ENCODE measurements at places on chromosomes 13 and 19. TPM values are rescaled to one million over a fixed set of nuclear protein-coding genes. Genes with fewer than 3 reads are reported as not detected.

DNA sequence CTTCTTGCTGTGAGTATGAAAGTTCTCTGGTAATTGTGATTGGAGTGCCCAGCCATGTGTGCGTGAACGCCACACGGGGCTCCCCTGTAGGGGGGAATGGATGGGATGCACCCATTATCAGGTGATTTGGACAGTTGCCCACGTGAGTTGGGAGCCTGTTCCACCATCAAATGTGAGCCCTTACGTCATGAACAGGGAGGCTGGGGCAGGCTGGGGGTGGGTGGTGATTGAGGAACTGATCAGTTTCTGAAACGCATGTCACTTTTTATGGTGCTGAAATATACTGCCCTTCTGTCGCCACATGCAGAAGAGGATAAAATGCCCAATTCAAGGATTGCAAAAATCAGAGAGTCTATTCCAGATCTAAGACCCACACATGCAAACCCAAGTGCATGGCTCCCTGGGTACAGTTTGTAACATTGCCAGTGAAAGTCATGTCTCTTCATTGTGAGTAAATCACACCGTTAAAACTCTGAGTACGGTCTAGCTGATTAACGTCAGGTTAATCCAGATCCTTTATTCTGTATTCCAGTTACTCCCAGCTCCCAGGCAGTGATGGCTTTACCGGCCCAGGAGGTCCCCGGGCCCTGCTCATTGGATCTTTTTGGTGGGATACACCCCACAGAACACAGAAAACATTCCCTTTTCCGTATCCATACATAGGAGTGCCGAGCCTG lies 90.2 kb downstream of the RAB20 start:
- no peak for DNase-seq

GRCh38 chr19:4362101-4362828 lies 18.9 kb downstream of the MPND start:
- DNase-seq, result no peak

DNA sequence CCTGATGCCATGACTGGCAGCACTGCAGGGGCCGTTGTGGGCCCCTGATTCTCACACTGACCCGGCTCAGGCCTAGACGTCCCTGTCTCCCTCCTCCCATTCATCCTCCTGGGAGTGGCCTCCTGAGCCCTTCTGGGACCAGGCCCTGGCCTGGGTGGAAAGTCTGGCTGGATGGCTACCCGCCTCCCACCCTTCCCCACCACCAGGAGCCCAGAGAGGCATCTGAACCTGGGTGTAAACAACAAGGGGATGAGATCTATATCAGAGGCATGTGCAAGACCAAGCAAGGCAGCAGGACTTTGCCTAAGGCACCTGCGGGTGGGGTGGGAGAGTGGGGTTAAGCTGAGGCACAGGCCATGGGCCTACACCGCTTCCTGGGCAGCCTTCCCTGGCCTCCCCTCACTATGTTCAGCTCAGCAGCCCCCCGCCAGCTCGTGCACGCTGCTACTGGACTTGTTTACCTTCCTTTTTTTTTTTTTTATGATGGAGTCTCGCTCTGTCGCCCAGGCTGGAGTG lies 22.0 kb upstream of the ASPDH start:
- DNase-seq, result no peak

DNA sequence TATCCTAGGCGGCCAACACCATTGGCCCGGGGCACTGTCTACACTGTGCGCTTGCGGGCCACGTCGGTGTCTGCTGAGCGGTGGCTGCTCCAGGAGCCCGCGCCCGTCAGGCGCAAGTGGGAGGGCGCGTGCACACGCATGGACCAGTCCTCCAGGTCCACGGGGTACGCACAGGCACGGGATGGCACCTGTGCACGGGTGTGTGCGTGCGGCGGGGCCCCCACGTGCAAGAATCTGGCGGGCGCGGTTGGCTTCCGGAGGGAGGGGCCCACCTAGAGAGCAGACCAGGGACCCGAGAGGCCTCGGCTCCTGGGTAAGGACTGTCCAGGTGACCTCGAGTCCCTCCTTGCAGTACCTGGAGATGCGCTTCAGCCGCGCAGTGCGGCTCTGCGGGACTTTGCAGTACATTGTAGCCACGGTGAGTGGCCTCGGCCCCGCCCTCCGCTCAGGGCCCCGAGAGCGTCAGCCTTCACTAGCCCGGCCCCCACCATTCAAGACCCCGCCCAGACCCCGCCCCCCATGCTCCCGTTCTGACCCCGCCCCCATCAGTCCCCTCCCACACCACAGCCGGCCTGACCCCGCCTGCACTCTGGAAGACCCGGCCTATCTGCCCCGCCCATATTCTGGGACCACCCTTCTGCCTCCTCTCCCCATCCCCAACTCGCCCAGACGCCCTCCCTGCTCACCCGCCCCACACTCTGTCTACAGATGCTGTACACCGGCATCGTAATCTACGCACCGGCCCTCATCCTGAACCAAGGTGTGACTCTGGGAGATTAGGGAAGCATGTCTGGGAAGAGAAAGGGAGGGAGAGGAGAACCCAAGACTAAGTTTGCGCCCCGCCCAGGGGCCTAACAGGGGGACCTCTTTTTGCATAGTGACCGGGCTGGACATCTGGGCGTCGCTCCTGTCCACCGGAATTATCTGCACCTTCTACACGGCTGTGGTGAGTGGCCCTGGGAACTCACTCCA lies 2.3 kb downstream of the SLC5A5 start:
- DNase-seq, result no peak

DNA sequence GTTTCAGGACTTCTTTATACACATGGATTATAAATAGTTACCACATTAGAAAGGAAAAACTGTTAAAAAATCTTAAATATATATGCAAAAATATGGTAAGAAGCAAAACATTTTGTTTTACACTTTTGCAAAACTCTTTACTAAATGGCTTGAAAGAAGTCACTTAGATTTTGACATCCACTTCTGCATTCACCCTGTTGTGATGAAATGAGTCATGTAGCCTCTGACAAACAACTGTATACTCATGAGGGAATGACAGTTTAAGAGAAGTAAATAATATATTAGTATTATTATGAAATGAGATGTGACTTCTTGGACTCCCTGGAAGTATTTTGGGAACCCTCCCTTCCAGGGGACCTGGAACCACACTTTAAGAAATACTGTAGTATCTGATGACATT lies 275.6 kb downstream of the DACH1 start:
- DNase-seq, result no peak

NALCN gene
- total RNA-seq, result 58.8 TPM

PHLDB3 gene
- total RNA-seq, result 8.5 TPM

HOOK2 gene
- 24.6 TPM for total RNA-seq

LILRA5 gene
- not detected for total RNA-seq

MYH14 gene
- total RNA-seq, result not detected
